ENCODE measurements at places on chromosomes 13 and 19.

DNA sequence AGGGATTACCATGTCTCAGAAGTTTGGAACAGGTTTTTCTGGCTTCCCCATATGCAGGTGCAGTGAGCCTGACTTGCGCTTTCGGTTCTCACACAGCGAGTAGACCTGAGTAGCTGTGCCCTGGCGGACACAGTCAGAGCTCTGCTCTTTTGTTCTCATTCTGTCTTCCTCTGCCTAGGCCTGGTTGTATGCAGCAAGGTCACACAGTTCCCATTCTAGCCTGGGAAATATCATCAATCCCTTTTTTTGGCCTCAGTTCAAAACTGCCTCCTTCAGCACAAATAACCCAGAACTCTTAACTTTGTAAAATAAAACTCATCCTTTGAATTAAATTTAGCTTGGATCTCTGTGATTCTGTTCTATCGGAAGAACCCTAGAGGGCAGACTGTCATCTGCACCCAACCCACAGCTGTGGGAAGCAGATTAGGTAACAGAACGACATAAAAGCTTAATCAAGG is 10.2 kb downstream of the OXGR1 start:
- DNase-seq, result peak; percentile 58

DNA sequence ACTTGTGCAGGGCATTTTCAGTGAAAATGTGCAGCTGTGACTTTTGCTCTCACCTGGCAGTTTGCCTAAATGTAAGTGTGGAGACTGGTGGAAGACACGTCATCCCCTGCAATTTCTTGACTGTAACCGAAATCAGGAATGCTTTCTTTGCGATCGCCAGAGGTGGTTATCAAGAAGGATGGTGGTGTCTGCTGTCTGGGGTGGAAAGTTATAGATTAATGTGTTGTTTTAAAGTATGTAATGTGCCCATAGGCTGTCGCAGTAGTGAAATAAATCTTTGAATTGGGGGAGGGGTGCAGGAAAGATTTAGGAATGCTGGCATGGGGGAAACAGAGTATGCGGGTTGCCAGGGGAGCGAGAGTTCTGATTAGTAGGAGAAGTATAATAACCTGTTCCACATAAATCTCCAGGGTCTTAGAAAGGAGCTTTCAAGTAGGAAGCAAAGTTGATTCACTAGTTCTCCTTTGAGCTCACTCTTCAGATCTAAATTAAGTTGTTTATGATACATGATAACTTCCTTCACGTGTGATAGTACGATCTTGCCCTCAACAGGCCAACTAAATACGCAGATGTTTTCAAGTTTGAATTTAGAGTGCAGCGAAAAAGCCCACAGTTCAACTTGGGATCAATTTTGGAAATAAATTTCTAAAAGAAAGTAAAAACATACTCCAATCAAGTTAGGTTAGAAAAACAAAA is 1520.0 kb upstream of the SLC10A2 start:
- DNase-seq, result no peak

- no peak for DNase-seq
Measured at GRCh38 chr19:14977128-14977527, 2.5 kb downstream of the SLC1A6 start.

- DNase-seq, result peak; percentile 28
Measured at GRCh38 chr19:18833849-18834643, 2.3 kb downstream of the UPF1 start.

- DNase-seq, result no peak
Measured at GRCh38 chr19:27746691-27747380, 1466.1 kb downstream of the UQCRFS1 start.

GRCh38 chr19:1830978-1831377 is 17.3 kb downstream of the REXO1 start:
- DNase-seq, result no peak

DNA sequence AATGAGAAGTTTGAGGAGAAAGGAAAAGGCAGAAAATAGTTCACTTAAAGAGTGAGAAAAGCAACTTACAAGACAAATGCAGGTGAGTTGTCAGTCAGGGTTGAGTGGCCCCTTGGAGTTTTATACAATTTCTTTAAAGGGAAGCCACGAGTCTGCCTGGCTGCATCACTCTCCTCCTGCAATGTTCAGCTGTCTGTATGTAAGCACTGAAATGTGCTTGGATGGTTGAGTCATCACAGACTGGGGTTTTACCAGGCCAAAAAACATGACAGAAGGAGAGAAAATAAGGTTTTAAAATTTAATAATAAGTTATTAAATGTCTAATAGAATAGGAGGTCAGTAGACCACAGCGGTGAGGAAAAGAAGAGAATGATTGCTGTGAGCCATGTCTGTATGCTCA is 51.0 kb upstream of the FGF14 start:
- DNase-seq, result no peak

DNA sequence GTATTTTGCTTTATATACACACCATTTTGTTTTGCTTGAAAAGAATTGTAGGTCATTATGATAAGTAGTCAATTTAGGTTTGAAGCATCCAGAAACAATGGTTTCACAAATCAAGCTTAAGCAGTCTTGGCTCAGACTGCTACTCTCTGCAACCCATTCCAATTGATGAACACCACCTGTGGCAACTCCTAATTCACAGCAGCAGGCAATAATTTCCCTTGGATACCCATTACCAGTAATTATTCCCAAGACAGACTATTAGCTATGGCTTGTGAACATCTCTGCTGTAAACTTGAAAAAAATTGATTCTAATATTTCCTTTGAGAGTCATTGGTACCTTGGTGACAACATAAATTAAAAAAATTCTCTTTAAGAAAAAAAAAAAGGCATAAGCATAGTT is 299.3 kb upstream of the SLITRK6 start:
- no peak for DNase-seq

DNA sequence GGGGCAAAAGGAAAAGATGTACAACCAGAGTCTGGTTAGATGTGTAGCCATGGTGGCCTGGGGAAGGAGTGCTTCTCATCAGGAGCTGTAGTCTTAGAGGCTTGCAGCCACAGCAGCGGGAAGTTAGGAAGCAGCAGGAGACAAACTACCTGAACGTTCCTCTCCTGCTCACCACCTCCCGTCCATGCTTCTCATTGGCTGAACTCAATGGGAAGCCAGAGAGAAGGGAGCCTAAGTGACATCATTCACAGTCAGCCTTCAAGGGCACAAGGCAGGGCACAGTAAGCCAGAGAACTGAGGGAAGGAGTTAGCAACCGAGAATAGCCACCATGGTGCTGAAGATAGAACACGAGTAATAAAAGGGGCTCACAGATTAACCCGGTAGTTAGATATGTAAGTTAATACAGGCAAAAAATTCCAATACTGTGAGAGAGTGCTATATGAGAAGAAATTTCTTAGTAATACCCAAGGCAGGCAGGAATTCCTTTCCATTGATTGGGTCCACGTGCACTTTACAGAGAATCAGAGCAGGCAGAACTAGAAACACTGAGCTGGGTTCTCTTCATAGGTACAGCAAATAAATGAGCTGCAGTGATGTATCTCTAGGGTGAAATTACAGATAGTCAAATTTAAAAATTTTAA is 391.5 kb upstream of the DACH1 start:
- no peak for DNase-seq

DNA sequence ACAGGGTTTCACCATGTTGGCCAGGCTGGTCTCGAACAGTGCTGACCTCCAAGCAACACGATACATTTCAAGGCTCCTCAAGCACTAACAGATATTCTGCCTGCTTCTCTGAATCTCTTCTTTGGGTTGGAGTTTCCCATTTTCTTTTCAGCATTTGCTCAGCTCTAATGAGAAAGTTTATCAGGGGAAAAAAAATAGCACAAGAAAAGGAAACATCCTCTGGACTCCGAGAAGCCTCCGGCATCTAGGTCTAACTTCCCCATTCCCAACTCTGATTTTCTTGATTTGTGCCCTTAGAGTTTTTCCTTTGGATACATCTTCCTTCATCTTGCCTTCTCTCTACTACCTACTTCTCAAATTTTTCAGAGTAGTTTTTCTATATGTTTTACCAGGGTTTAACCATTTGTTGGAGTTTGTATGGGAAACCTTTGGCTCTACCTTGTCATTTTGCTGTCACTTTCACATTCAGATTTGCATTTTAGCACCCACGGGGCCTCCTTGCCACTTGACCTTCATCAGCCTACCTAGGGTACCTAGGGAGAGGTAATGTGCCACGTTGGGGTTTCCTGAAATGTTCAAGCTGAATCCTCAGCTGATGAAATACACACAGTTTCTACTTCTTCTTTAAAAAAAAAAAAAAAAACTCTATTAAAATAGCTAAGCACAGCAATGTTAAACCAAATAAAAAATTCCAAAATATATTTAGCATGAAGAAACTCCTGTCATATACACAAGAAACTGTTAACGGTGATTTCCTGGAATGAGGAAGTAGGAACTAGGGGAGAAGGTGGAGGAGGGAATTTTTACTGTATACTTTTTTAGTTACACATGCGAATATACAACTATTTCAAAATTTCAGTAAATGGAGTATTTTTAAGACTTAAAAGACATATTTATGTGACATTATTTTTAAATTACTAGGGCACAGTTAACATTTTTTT is 5.1 kb upstream of the USP12 start:
- no peak for DNase-seq

GRCh38 chr19:2902590-2903218 is 2.0 kb downstream of the ZNF57 start:
- DNase-seq, result no peak

GRCh38 chr19:1270854-1271527 is 1.9 kb downstream of the CIRBP start:
- DNase-seq, result no peak

DNA sequence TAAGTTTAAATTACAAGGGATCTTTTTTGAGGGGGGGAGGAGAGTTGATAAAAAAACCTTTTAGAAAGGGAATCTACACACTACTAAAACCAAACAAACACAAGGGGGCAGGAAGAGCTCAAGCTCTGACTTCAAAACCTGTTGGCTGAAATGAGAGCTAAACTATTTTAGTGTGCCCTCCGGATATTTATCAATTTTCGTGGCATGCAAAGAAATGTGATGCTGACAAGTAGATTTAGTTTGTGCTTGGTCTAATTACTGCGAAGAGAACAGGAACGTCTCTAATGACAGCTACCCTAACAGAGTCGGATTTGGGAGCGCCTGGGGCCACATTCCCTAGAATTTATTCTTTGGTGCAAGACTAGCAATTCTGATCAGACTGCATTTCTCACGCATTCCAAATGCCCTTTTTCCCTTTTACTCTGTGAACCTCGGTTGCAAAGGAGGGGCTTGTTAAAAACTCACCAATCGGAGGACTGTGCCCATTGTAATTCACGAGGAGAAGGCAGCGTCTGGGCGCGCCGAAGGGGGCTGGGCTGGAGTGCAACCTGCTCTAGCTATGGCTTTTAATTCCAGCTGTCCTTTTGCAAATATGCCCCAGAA is 802 bp upstream of the FREM2 start:
- DNase-seq, result no peak

- DNase-seq, result no peak
Measured at GRCh38 chr13:25215253-25215575, 43.1 kb upstream of the AMER2 start.

- DNase-seq, result no peak
Measured at GRCh38 chr13:29969286-29969685, 118.9 kb upstream of the UBL3 start.

- DNase-seq, result no peak
Measured at GRCh38 chr13:98707281-98707999, 45.0 kb downstream of the SLC15A1 start.

- no peak for DNase-seq
Measured at GRCh38 chr13:34372581-34372980, 554.6 kb downstream of the RFC3 start.

DNA sequence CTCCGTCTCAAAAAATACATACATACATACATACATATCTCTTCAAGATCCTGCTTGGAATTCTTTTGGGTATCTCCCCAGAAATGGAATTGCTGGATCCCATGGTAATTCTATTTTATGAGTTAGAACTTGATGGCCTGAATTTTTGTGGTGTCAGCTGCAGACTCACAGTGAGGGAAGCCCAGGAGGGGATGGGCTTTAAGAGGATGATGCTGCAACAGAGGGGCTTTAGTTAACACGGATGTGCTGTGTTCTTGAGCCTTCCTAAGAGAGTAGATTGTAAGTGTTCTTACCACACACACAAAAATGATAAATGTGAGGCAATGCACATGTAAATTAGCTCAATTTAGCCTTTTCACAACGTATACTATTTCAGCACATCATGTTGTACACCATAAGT is 31.8 kb downstream of the CACNG6 start:
- DNase-seq, result no peak

- DNase-seq, result no peak
Measured at GRCh38 chr13:89238496-89238895, 1567.3 kb downstream of the SLITRK5 start.

GRCh38 chr13:20823071-20823470 is 49.3 kb upstream of the EEF1AKMT1 start:
- no peak for DNase-seq

GRCh38 chr13:79673993-79674377 is 193.0 kb downstream of the NDFIP2 start:
- no peak for DNase-seq

GRCh38 chr19:10846500-10847202 is 1.6 kb upstream of the C19orf38 start:
- DNase-seq, result no peak

DNA sequence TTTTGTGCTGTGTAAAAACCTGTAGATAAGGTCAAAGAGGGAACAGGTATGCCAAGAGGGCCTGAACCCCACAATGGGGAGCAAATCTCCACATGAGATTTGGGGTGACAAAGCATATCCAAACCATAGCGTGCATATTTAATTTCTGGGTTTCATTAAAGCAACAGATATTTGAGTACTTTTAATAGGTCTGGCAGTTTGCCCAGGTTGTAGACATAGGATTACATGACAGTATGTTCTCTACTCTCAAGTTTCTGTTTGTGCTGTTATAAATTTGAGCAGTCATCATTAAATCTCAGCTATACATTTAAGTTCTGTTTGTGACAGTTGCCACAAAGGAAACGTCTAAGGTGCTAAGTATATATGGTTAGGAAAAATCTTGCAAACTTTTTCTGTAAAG is 236.4 kb downstream of the ATP8A2 start:
- DNase-seq, result peak; percentile 10

GRCh38 chr13:91361755-91362271 is 14.3 kb downstream of the MIR17HG start:
- DNase-seq, result no peak

GRCh38 chr13:104597546-104598180 is 1531.4 kb upstream of the SLC10A2 start:
- no peak for DNase-seq
